ENCODE measurements at places on chromosomes 1 and 21.

DNA sequence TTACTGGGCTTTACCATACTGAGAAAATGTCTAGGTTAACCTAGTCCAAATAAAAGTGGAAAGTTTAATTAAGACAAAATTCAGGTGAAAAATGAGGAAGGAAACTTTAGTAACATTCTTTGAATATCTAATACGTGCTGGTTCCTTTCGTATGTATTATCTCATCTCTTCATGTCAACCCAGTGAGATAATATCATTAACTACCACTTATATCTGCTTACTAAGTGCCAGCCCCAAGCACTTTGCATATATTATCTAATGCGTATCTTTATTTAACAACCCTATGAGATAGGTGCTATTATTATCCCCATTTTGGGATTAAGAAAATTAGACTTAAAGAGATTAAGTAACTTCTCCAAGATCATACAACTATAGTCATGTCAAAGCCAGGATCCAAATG lies 12.5 kb upstream of the PLPP3 start:
- no peak for DNase-seq

DNA sequence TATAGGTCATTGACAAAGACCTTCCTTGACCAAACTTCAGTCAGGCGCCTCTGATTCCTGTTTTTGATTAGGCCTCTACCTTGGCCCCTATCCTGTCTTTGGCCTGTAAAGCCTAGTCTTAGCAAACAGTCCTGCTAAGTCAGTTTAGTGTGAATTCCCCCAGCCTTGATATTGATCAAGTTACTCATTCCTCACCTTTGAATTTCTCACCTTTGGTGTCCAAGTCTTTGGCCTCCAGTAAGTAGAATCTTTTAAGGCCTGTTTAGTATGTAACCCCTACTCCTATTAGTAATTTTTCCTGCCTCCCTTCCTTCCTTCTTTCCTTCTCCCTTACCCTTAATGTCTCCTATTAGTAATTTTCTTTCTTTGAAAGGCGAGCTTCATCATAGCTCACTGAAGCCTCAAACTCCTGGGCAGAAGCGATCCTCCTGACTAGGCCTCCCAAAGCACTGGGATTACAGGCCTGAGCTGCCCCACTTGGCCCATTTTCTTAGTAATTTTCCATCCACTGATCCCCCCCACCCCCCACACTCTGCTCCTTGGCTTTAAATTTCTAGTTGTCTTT lies 13.0 kb upstream of the ZNF692 start:
- no peak for DNase-seq

- DNase-seq = no peak
Observed at GRCh38 chr1:58324558-58324957, 222.0 kb downstream of the OMA1 start.

- no peak for DNase-seq
Observed at GRCh38 chr1:154777781-154778180, 92.3 kb downstream of the KCNN3 start.

GRCh38 chr21:34690793-34691175 lies 22.0 kb downstream of the CLIC6 start:
- no peak for DNase-seq

DNA sequence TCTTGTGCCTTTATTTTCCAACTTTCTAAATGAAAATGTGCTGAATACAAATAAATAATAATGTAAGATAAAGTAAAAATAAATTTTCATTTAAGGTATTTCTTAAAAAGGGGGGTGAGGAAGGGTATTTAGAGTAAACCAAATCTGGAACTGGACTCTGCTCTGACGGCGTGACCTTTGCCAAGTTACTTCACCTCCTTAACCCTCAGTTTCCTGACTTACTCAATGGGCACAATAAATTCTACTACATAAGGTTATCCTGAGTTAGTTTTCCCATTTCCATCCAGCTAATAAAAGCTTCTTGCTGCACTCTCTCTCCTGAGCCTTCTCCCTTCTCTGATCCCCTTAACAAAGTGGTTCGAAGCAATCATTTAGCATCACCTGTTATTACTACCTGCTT lies 93.9 kb downstream of the NID1 start:
- DNase-seq = no peak

GRCh38 chr1:227281371-227281770 lies 36.9 kb downstream of the CDC42BPA start:
- DNase-seq = no peak

DNA sequence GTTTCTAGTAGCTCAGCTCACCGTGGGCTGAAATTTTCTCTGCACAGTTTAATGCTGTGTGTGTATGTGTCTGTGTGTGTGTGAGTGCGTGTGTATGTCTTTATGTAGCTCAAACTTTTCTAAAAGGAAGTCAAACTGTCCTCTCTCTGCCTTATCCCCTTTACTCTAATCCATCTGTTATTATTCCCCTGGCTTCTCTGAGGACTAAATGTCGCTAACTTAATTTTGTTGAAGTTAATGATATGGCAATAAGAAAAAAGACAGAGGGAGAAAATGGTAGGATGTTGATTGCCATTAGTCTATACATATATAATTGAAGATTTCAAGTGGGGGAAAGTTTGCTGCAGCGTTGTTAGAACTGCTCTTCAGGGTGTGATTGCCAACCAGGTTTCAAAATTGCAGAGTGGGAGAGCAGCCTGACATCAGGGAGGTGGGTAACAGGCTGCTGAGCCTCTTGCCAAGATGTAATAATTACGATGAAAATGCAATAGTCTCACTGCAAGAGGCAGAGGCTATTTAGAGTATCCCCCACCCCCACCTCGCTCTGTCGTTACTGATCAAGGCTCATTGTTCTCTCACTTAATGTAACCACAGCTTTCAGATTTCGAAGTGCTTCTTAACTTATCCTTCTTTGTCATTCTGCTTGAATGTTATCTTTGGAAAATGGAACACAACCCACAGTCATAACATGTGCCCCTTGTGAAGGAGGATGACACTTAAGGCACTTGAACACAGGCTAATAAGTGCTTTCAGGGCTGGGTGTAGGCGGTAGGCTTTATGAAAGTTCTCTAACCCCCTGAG lies 559.0 kb upstream of the PLXNA2 start:
- peak; percentile 40 for DNase-seq

DNA sequence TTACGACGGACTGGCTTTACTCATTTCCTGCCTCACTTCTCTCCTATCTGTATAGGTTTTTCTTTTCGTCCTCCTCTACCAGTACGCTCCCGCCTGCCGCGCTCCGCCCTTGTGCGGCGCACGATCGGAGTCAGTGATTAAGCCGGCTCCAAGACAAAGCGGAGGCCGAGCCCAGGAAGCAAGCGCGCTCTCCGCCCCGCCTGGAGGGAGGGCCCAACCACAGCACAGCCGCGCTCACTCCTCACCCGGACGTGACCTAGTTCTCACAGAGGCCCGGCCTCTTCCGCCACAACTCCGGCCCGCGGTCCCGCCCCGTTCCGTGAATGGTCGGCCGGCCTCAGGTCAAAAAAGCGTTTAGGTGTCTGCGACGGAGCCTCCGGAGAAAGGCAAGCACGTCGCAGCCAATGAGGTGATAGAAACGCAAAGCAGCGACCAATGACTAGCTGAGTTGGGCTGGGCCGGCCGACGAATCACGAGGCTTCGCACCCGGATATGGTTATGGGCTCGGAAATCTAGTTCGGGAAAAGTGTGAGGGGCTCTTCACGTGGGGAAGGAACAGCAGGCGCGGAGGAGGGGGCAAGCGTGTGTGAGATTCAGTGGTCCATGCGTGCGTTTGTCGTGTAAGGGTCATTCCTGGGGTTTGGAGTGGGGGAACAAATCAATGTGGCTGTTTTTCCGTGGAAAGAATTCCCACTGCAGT lies at the start of gene METTL13:
Gene METTL13, plus strand, starts transcription at position 485 of the 700 bp plus-strand sequence. CDS start 308 bp downstream, outside the sequence.
- DNase-seq = peak; percentile 96

DNA sequence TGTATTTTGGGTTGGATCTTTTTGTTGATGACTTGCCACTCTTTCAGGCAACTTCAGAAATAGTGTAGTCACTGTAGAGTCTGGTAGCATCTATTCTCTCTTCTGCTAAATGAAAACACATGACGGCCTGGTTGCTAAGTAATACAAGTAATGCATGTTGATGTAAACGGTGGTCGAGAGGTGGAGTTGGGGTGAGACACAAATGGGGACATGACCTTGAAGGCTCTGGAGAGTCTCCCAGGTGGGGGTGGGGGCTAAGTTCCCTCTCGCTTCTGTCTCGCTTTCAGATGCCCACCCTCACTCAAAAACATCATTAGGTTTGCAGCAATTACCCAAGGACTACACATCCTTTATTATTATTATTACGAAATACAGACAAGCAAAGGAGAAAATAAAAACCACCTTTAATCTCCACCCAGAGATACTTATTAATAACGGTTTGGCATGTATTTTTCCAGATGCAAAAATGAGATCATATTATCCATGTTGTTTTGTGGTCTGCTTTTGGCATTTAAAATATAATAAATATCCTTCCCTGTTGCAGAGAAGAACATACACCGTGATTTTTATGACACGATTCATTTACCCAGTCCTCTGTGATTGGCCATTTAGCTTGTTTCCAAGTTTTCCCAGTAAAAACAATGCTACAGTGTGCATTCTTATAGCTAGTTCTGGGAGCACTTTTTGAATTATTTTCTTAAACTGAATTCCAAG lies 138.1 kb downstream of the MIS18A start:
- no peak for DNase-seq

- no peak for DNase-seq
Observed at GRCh38 chr1:221801773-221802516, 60.1 kb upstream of the DUSP10 start.

- peak; percentile 62 for DNase-seq
Observed at GRCh38 chr1:201648066-201648906, 109.4 kb downstream of the NAV1 start.

- peak; percentile 88 for DNase-seq
Observed at GRCh38 chr1:86833461-86834215, 80.3 kb downstream of the SELENOF start.

DNA sequence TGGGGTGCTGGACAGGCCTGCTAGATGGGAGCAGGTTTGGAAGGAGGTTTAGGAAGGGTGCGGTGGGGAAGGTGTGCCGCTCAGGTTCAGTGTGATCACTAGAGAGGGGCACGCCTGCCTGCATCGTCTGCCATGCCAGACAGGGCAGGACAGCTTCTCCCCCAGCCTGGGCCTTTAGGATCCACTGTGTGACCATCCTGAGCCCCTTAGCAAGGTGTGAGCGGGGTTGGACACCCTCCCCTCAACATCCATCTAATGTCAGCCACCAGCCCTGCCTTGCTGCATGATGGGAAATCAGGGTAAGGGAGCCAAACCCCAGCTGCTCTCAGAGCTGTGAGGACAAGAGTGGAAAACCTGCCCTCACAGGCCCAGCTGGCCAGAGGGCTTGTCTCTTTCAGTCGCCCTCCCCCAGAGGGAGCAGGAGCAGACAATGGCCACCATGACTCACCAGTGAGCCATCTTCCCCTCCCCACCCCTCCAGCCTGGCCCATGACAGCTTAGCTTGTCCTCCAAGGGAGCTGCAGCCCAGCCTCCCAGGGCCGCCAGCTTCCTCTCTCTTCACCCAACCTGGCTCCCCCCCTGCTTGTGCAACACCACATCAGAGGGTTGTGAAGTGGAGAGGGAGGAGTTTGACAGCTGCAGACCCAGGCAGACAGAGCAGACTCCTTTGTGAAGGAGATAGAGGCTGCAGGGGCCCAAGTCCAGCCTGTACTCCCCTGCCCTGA lies 37.0 kb downstream of the NUAK2 start:
- peak; percentile 98 for DNase-seq

GRCh38 chr1:81149649-81150325 lies 650.9 kb upstream of the ADGRL2 start:
- DNase-seq = no peak

- no peak for DNase-seq
Observed at GRCh38 chr1:110726755-110727154, 52.0 kb upstream of the KCNA3 start.

DNA sequence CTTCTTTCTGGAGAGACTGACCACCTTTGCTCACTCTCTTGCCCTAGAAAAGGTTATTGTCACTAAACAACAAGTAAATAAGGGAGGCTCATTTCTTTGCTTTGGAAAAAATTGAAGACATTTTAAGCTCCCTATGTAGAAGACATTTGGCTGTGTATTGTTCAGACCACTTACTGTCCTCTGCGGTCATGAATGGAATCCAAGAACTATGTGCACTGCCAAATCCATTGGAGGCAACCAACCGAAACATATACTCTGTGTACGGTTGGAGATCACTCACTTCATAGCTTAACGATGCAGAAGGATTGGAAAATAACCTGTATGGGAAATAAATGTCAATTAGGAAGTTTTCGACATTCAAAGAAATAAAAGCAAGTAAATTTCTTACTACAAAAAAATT lies 332.8 kb downstream of the KCTD3 start:
- DNase-seq = no peak

DNA sequence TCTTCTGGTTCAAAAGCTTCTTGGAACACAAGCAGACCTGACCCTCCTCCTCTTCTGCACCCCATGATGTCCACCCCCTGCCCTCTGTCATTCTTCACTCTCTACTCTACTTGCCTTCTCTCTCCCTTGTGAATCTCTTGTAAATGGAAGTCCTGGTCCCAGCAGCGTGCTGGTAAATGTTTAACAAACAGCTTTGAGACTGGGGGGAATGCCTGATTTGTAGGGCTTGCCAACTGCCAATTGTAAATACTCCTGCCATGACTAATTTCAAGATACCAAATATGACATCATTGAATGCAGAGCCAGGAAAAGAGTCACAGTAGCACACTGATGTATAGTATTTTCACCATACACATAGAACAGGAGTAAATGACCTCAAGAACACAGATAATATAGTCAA lies 40.9 kb upstream of the LRRN2 start:
- no peak for DNase-seq

DNA sequence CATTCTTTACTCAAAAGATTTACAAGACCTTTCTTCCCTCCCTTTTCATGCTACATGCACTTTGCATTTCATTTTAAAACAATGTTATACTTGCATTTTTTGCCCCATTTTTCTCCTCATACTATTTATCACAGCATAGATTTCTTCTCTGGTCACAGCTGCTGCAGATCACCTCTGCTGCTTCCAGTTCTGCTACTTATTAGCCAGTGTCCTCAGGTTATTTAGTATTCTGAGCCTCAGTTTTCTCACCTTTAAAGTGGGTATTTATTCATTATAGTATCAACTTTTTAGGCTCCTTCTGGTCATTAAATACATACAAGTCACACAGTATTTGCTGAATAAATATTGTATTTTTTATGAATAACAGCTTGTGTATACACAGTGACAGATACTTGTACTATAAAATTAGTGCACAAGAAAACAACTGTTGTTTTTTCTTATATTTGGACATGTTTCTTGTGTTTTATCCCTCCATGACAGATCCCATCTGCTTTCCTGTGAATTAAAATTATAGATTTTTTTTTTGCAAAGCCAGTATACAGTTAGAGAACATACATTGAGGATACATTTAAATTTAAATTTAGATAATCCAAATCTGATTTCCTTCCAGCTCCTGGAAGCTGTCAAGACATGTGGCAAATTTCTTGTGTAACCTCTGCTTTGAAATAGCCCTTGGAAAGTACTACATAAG lies 85.3 kb upstream of the BCL10 start:
- no peak for DNase-seq
